ENCODE measurements at places on chromosomes 2 and 18.

GRCh38 chr2:146437712-146438111, 1407.1 kb upstream of the ACVR2A start:
- no peak for DNase-seq

DNA sequence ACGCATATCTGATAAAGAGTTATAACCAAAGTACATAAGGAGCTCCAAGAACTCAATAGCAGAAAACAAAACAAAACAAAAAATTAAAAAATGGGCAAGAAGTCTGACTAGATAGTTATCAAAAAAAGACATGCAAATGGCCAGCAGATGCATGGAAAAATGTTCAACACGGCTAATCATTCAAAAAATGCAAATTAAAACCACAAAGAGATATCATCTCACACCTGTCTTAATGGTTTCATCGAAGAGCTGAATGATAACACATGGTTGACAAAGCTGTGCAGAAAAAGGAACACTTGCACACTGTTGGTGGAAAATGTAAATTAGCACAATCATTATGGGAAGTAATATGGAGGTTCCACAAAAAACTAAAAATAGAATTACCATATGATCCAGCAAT, 751.3 kb upstream of the POU3F3 start:
- no peak for DNase-seq

- no peak for DNase-seq
Measured at GRCh38 chr2:48284621-48285212, 245.2 kb upstream of the STON1 start.

DNA sequence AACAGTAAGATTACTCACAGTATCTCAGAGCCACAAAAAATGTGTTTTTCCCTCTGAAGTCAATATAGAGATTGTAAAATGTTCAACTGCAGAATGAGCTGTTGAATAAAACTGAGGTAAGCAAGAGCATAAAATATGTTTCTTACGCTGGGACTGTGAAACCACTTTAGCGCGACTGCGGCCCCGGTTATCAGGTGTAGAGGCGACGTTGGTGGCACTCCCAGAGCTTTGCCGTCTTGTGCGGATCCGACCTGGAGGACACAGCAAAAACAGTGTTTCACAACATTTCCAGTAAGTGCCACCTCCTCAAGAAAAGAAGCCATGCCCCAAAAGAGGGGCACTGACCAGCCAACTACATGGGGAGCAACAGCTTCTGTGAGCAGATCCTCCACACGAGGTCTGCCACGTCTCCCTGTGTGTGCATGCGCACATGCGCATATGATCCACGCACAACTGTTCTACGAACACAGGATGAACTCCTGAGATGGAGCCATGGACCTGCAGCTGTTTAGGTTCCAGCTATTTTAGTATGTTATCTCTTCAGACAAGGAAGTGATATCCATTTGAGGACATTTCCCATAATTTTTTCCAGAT, 100.7 kb upstream of the RNU4ATAC start:
- no peak for DNase-seq

- no peak for DNase-seq
Measured at GRCh38 chr18:50830544-50830943, 10.7 kb upstream of the MRO start.

All from stimulated activated CD8-positive, alpha-beta memory T cell treated with anti-CD3 and anti-CD28 coated beads, Interleukin-2, amount 100 ng/mL, for 1 hour (primary cell).